Substantia nigra (tissue), 51 donors: ENCODE measurements at places on chromosomes 2 and 18.
A peak's percentile ranks its signal among the peaks of the same experiment; 100 is the strongest.

DNA sequence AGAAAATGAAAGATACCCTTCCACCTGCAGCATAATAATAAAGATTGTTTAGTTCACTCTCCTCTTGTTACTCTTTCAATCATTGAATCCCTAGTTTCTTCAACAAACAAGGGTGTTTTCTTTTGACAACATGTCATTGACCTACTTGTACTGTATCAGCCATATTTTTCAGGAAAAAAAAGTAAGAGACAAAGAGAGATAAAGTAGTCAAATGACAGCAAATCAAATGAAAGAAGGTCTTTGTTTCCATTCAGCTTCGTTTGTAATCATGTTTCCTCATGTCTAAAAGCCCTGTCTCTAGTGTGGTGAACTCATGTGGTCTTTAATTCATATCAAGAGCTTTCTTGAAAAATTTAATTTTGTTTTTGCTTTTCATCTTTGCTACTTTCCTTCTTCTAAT, 557.8 kb upstream of the LRATD1 start:
- DNase-seq: no peak

DNA sequence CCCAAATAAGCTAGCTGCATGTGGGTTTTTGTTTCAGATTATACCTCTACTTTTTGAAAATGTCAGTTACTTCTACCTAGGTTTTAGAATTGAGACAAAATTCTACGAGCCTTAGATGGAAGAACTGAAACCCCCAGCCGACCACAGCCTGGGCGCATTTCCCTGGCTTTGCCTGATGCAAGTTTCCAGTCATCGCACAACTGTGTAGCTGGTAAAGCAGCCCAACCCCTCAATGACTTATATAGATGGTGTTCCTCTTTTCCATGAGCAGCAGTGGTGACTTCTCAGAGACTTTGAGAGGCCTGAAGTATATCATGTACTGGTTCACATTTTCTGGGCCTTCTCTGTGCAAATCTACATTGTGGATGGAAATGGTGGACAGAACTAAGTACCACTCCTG, 515.4 kb upstream of the RAB6C start:
- DNase-seq: peak; percentile 18

DNA sequence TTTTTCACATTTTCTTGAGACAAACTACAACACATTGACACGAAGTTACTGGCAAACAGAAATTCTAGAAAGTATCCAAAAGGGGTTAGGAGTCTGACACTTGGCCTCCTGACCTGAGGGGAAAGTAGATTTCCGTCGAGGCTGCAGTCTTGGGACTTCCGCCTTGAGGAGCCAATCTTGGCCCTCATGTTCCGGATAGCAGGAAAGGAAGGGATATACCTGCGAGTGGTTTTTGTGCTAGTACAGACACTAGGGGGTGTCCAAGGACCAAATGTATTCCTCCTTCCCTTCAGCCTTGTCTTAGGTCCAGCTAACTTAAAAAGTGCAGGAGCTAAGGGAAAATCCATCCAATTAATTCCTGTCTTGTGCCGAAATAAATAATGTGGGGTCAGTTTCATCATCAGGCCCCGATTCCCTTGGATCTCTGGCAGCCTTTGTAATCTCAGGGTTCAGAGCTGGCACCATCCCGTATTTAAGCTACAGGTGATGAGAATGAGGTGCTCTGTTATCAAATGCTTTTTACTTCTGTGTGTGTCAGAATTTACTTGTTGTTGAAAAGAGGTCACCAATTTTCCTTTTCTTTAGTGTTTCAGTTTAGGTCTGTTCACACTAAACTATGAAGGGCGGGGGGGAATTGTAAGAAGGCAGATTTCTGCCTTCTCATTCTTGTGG, 330.2 kb upstream of the FANCL start:
- DNase-seq: no peak

DNA sequence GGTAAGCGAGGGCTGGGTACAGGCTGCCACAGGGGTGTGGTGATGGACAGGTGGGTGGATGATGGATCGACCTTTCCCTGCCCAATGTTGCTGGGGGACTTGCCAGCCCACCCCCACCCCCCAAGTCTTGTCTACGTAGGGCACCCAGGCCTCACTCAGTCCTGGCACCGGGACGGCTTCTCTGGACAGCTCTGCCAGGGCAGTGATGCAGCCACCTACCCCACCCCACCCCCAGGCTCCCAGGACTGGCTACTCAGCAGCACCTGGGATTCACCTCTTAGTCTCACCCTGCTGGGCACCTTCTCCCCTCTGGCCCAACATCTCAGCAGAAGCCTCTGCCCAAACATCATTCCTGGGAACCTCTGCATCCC, 55.7 kb downstream of the ANKMY1 start:
- DNase-seq: no peak

DNA sequence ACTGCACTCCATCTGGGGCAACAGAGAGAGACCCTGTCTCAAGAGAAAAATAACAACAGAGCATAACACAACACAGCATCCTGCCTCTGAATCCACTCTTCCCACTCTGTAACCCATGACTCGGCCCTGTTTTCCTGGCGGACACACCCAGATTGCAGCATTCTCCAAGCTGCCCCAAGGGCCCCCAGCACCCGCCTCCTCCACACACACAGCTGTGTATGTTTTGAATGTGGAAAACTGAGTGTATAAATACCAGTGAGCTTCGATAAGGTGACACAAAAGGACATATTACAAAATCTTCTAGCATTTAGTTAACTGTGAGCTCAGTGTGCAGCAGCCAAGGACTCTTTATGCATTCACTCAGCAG, 13.0 kb downstream of the IMPA2 start:
- DNase-seq: no peak

GRCh38 chr2:20525041-20526035, 78.5 kb downstream of the RHOB start:
- DNase-seq: no peak

GRCh38 chr2:98637401-98638147, 29.2 kb downstream of the UNC50 start:
- no peak for DNase-seq
